ENCODE measurements at places on chromosomes 4 and X.

DNA sequence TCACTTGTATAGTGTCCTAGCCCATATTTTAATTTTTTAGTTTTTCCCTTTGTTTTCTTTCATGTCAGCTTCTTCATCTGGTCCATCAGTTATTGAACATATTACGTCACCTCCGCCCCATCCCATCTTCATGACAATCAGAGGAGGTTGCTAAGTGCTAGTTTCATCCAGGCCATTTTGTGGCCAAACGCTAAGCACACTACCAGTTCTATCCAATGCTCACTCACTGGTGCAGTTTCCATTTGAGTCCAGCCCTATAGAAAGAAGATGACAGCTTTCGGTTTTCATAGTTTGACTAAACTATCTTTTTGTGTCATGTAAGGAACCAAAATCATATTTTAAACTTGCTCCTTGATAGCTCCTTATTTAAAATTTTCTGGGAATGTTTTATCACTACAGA lies 304.2 kb downstream of the TENM3 start:
- DNase-seq: no peak

- DNase-seq: no peak
Observed at GRCh38 chr4:6806924-6807626, 24.5 kb downstream of the KIAA0232 start.

DNA sequence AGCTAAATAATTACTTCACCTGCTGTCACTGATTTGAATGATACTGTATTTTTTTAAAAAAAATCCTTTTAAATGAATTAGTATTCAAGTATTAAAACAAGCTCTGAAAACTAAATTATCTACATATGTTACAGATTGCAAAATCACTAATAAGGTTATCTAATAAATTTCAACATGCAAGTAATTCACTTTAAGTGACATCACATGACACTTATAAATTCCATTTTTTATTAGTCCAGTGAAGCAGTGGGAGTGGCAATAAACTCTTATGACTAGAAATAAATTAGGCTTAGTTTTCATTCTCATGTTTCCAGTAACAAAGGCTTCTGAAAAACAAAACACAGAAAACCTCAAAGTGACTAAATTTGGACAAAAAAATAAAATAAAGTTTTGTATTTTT lies 36.3 kb downstream of the SMIM31 start:
- DNase-seq: no peak

GRCh38 chrX:13590914-13591313 lies 21.5 kb downstream of the EGFL6 start:
- no peak for DNase-seq

DNA sequence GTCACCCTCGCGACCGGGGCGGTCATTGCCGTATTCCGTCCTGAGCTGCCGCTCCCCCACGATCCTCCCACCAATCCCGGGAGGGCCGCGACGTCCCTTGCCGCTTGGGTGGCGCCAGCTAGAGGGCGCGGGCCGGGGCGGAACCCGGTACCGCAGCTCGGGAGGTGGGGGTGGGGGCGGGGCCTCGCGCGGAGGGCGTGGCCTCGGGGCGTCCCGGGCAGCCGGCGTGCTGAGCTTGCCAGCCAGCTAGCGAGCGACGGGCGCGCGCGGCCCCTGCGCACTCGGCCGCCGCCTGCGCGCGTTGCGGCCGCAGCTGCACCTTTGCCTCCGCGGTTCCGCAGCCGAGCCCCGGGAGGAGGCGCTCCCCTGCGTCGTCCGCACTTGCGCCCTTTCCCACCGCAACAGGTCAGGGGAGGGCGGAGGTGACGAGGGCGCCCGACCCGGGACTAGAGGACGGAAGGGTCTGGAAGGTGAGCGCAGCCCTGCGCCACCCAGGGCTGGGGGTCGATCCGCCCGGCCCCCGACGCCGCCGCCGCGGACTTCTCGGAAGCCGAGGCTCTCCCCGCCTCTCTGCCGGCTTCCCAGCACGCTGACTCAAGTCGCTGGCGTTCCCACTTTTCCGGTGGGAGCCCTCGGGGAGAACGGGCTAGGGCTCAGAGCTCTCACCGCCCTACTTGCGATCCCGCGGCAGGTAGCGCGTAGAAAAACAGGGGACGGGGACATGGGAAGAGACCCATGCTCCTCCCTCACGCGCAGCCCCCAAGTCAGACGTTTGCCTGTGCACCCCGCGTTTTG lies at the start of gene AFF1:
Gene AFF1, plus strand, starts transcription at position 241 of the 795 bp plus-strand sequence. CDS start 13,523 bp downstream, outside the sequence.
- peak; percentile 76 for DNase-seq

GRCh38 chr4:38605753-38606586 lies 58.0 kb upstream of the KLF3 start:
- no peak for DNase-seq

DNA sequence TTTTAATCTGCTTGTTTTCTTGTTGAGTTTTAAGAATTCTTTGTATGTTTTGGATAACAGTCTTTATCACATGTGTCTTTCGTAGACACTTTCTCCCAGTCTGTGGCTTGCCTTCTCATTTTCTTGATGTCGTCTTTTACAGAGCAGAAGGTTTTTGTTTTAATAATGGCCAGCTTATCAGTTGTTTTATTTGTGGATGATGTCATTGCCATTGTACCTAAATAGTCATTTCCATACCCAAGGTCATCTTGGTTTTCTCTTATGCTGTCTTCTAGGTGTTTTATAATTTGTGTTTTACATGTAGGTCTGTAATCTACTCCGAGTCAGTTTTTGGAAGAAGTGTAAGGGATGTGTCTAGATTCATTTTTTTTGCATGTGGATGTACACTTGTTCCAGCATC lies 159.6 kb upstream of the NUDT6 start:
- DNase-seq: no peak

DNA sequence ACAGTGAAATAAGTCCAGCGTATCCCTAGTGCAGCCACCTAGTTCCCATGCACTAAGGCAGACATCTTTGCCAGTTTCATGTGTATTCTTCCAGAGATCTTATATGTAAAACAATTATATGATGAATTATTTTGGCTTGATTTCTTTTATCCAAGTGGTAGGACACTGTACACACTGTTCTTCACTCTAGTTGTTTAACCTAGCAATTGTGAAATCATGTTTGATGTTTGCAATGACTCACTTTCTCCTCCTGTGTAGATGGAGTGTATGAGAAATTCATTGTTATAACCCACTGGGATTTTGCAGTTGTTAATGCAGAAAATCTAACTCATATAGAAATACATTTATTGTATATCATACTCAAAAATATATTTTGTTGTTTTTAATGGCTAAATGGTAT lies 17.5 kb upstream of the TBC1D1 start:
- DNase-seq: no peak

- DNase-seq: no peak
Observed at GRCh38 chr4:112287258-112287989, 1.7 kb upstream of the TIFA start.

DNA sequence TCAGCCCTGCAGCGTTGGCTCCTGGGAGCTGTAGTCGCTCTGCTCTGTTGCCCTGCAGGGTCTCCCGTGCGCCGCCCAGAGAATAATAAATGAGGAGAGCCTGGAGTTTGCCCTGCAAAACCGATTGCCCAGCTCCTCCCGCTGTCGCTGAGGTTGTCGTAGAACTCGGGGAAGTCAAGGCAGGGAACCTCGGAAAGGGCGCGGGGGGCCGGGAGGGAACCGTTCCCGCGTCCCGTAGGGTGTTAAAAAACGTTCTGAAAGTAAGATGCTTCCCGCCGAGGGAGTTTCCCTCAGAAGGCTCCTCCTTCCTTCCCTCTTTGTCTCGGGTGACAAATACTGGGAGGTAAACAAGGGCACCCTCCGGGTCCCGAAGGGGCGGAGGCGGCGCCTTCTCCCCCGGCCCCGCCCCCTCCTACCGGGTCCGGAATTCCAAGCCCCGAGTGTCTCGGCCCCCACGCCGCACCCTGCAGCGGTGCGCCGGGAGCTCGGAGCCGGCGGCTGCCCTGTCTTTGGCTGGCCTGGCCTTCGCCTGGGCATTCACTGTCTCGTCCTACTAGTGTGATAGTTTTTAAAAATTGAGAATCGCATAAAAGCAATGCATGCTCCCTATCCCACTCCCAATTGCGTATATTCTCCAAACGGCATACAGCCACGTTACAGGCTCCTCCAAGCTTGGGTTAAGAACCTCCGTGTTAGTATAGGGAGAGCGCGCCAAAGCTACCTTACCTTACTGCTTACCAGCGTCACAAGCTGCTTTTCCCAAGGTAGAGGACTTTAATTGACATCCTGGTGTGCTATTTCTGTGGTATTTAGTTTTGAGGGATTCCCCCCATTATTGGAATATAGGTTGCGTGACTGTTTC lies 964 bp upstream of the HMGB2 start:
- DNase-seq: peak; percentile 5

DNA sequence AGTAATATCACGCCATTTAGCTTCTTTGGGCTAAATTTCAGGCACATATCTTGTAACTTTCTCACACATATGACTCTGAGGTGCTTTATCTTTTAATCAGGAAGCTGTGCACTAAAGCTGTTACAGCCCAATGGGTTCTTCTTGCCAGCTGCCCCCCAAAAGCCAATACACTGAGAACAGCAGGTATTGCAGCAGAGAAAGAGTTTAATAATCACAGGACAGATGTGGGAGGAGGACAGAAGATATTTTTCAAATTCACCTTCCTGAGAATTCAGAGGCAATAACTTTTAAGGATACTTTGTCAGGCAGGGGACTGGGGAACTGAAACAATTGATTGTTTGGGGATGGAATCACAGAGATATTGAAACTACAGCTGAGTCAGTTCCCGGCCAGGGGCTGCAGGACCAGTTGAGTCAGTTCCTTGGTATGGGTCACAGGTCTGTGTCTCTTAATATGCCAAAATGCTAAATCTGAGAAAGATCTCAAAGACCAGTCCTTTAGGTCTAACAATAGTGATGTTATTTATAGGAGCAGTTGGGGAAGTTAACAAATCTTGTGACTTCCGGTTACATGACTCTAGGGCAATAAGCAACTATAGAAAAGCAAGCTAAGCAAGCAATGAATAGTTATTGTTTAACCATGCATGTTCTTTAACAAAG lies 28.1 kb downstream of the DDIT4L start:
- no peak for DNase-seq

- DNase-seq: no peak
Observed at GRCh38 chr4:121339307-121339706, 41.5 kb downstream of the QRFPR start.

- no peak for DNase-seq
Observed at GRCh38 chr4:37359261-37359660, 114.7 kb downstream of the NWD2 start.

DNA sequence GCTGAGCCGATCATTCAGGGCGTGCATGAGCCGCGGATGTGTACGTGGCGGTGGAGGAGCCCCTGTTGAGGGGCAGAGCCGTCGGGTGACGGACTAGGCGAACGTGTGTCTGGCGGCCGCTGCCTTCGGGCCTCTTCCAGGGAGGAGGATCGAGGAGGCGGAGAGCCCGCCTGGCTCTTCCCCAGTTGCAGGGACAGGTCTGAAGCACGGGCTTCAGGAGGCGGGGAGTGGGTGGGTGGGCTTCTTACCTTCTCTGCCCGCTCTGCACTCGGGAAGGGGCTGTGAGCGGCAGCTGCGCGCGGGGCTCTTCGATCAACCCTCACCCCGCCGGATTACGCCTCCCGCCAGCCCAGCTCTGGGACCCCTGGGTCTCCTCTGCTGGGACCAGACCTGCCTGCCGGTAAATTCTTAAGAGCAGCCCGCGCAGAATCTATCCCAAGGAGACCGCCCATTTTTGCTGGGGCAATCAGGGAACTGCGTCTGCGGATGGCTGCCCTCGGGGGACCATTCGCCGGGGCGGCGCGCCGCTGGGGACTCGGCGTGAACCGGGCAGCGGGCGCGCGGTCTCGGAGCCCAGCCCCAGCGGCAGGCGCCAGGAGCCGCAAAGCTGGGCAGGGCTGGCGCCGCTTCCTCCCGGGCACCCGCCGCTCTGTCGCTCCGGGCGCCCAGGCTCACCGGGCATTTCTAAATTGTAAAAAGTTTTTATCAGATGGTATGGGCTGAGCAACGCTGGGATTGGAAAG lies 4.9 kb downstream of the PLAC8 start:
- DNase-seq: peak; percentile 39

DNA sequence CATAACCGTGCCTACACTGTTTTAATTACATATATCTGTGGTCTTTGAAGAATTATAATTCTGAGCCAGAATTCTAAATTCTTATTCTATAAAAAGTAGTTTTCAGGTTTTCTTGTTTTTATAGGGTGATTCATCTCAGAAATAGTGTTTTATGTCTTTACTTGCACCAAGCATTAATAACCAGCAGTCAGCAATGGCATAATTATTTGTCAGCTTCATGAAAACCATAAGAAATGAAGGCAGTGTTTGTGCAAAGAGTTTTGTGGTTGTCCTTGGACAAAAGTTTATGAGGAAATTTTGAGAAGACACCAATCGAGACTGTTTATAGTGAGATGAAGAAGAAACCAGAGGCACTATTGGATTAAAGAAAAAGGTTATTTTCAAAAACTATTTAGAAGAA lies 37.2 kb downstream of the EDNRA start:
- no peak for DNase-seq

DNA sequence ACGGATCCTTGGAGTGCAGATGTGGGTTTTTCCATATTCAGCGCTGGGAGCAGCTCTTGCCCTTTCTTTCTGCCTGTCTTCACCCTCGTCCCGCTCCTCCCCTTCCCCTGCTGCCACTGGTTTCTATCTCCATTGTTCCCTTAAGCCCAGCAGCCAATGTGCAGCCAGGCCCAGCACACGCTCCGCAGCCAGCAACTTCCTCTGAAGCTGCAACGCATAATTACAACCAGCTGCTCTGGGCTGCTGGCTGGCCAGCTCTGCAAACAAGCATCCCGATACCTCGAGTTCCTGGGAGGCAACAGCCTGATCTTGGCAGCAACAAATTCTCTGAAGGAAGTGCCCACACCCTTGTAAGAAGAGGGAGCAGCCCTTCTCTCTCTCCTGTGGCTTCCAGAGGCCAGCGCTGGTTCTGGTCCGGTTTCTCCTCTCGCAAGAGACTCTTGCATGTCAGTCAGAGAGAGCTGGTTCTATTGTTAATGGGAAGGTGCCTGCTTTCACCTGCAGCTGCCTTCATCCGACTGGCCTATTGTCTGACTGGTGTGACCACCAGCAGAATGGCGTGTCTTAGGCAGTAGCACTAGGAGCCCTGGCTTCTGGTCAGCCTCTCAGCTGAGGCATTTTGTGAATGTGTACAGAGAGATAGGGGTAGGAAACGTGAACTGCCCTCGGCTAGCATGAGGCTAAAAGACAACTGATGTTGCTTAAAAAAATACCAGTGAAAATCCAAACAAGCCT lies 83.8 kb upstream of the MAML3 start:
- DNase-seq: no peak

GRCh38 chrX:132795181-132795580 lies 163.2 kb downstream of the HS6ST2 start:
- no peak for DNase-seq

GRCh38 chr4:58070726-58071125 lies 960.5 kb upstream of the IGFBP7 start:
- no peak for DNase-seq
